ENCODE measurements at places on chromosomes 1 and 21.

GRCh38 chr21:34715518-34715917, 46.7 kb downstream of the CLIC6 start:
- no peak for DNase-seq

- no peak for DNase-seq
Measured at GRCh38 chr21:38448671-38449385, 49.4 kb downstream of the ERG start.

GRCh38 chr1:45809761-45810160, 6.3 kb downstream of the MAST2 start:
- no peak for DNase-seq

GRCh38 chr1:59314776-59315528, 18.1 kb downstream of the FGGY start:
- DNase-seq, result no peak

DNA sequence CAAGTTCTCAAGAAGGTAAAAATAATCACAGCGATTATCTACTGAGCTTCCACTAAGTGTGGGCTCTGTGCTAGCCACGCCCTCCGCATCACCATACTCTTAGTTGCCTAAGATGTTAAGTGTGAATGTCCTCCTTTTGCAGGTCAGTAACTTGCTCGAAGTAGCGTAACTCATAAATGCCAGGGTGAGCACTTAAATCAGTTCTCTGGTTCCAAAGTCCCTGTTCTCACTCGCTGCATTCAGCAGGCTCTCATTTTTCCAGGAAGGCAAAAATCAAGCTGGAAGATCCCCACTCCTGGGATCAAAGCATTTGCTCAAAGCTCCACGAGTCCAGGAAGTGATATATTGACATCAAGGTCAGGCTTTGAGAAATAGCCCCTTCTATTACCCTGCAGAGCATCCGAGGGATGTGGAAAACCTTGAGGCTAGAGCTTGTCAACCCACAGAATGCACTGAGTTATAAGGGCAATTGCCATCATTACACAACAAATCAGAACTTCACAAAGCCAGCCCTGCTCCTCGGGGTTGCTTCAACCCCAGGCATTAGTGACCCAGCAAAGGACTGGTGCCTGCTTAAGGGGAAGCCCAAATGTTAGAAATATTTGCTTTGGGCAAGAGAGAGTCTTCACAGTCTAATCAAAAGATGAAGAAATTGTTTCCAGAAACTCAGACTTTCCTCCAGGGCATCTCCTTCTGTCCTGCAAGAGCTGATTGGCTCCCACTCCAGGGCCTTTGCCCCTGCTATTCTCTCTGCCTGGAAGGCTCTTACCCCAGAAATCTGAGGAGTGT, 19.5 kb downstream of the SLC30A1 start:
- no peak for DNase-seq

GRCh38 chr1:45499415-45499769, 481 bp downstream of the CCDC163 start:
- DNase-seq, result peak; percentile 36

DNA sequence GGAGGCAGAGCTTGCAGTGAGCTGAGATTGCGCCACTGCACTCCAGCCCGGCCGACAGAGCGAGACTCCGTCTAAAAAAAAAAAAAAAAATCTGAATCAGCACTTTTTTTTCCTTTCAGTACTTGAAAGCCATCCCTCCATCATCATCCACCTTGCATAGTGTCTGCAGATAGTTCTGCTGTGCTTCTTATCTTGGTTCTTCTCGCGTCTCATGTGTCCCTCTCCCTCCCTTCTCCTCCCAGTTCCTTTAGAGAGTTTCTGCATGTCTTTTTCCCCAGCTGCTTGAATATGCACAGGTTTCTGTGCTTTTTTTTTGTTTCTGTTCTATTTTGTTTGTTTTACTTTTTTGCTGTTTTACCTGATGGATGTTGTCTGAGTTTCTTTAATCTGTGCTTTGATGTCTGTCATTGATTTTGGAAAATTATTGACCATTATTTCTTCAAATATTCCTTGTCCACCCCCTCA, 3.9 kb upstream of the COL18A1 start:
- DNase-seq, result no peak

DNA sequence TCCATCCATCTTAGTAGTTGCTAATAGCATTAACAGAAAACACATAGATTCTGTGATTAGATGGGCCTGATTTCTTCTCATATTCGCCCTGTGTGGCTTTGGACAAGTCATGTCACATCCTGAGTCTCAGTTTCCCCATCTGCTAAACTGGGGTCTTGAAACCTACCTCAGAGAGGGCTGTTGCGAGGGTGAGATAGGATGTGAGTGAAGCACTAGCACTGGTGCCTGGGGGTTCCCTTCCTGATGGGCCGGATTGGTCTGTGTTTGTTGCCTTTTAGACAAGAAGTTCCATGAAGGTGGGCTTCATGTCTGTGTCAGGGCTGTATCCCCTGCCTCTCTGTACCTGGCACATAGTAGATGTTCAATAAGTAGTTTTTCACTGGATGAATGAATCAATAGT, 3.5 kb upstream of the MAN1C1 start:
- no peak for DNase-seq

- no peak for DNase-seq
Measured at GRCh38 chr1:24704411-24705259, 40.6 kb upstream of the CLIC4 start.

DNA sequence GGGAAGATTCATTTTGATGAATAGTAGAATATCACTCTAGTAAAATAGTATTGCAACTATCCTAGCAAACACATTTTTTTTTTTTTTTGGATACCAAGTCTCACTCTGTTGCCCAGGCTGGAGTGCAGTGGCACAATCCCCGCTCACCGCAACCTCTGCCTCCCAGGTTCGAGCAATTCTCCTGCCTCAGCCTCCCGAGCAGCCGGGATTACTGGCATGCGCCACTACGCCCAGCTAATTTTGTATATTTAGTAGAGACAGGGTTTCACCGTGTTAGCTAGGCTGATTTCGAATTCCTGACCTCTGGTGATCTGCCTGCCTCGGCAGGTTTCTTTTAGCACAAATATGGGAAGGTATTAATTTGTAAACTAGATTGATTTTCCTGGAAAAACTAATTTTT, 33.8 kb downstream of the KCTD3 start:
- no peak for DNase-seq

DNA sequence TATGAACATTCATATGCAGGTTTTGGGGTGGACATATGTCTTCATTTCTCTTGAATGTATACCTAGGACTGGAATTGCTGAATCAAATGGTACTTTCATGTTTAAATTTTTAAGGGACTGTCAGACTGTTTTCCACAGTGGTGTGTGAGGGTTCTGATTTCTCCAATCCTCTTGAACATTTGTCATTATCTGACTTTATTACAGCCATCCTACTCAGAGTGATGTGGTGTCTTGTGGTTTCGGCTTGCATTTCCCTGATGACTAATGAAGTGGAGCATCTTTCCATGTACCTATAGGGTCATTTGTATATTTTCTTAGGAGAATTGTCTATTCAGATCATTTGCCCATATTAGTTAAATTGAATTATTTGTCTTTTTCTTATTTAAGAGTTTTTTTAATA, 35.4 kb upstream of the ZNF281 start:
- peak; percentile 17 for DNase-seq

DNA sequence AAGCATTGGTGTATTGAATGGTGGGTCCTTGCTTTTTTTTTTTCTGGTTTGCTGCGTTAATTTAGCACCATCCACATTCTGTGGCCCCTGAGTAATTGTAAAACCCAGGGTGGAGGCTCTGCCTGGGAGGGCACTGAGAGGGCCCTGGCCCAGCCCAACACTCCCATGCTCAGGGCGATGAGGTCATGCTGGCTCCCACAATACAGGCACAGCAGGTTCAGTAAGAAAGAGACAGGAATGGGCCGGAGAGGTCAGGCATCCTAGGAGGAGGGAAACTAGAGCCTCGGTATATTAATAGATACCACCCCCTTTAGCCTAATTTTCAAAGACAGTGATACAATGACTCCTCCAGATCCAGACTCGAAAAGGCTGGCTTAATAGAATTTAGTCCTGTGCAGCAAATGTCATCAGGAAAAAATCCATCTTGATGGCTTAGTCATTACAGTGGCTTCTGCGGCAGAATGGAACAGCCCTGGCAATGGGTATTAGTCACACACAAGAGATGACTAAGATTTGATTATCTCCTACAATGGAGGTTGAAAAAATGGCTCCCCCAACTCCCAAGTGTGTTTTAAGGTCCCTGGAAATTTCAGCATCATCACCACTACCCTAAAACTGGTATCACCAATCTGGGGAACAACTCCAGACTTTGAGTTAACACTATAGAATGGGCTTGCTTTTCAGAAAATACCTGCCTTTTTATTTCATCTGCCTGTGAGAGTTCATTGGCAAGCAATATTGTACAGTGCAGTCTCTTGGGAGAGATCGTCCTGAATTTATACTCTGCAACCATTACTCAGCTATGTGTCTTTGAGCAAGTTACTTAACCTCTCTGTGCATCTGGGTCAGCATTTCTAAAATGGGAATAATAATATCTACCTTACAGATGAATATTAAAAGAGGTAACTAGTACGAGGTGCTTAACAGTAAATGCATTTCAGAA, 43.9 kb upstream of the LYST start:
- peak; percentile 87 for DNase-seq

DNA sequence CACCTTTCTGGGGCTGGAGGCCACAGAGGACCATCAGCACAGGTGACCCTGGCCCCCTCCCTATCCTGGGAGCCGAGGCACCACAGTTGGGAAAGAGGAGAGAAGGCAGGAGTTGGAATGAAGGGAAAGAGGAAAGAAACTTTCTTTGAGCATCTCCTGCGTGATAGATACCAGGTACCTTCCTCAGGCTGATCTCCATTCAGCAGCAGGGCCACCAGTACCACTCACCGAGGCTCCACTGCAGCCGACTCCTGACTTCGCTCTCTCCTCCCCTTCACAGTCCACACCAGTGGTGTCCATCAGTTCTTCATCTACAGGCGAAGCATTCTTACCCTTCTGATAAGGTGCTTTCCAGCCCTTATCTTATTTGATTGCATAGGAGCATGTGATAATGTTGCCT, 55.3 kb downstream of the LGR6 start:
- no peak for DNase-seq

DNA sequence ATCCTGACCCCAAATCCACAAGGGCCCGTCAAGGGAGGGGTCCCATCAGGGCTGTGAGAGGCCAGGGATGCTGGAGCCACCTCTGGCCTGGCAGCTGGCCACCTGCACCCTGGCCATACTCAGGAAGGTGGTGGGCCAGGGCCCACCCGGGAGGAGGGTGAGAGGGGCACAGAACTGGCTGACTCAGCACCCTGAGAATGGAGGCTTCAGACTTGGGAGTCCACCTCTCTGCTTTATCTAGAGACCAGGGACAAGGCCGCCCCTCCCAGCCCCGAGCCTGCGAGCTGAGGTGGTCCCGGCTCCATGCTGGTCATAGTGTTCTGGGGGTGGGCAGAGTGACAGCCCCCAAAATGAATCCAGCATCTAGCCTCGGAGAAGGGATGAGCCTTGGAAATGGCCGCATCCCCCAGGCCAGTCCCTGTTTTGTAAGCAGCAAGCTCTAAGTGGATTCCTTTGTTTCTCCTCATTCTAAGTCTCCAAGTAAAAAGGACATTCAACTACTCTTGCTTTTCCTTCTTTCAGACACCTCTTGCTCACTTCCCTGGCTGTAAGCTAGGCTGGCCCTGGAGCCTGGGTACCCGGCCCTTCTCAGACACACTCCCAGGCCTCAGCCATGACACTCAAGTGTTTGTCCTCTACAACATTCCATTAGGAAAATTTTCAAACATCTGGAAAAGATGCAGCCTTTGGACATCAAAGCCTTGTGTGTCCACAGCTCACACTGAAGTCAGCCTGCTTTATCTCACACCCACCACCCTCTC, 12.3 kb downstream of the WNT3A start:
- DNase-seq, result no peak

- no peak for DNase-seq
Measured at GRCh38 chr1:8879464-8879921, 1.0 kb upstream of the ENO1 start.

DNA sequence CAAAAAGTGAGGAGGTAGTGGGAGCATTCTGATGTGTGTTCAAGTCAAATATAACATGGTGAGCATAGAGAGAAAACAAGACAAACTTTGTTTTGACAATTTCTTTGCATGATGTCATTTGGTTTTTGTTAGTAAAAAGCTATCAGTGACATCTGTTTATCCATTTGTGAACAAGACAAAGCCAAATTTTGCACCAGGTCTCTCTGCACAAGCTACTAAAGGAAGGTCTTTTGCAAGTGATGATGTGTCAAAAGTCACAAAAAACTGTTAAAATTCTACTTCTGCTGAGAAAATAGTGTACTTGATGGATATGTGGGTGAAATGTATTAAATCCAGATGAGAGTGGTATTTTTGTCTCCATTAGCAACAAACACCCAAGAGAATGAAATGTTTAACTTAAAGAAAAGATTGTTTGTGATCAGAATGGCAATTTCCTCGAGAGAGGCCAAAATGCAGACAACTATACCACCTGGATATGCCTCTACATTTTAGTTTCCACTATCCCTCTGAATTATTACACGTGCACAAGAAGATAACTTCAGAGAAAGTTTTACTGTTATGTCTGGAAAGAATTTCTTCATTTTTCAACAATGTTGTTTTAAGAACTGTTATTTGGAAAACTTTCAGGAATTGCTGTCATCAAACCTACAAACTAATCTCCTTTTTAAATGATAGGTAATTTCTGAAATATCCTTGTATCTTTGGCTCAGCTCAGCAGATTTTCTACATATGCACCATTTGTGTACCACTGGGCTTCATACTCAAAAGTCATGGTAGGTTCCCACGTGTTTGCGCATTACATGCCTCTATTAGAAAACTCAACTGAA, 807.4 kb upstream of the ADGRL2 start:
- no peak for DNase-seq

DNA sequence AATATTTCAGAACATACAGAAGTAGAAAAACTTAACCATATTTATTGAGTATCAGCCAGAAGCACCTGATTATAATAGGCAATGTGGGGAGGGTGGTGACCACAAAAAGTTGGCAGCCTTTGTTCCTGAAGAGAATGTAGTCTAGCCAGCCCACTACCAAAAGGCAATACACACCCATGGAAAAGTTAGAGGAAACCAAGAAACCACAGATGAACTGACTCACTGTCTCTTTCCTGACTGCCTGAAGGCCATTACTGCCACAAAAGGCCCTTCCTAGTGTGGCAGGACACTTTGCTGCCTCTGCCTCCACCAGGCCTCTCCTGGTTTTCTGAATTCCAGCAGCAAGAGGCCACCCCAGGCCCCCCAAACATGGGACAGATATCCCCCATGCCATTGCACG, 14.6 kb upstream of the PROX1 start:
- no peak for DNase-seq

GRCh38 chr1:71666609-71667008, 585.8 kb upstream of the ZRANB2 start:
- DNase-seq, result no peak
